ENCODE measurements at places on chromosomes 4 and X.
A peak's percentile ranks its signal among the peaks of the same experiment; 100 is the strongest.

DNA sequence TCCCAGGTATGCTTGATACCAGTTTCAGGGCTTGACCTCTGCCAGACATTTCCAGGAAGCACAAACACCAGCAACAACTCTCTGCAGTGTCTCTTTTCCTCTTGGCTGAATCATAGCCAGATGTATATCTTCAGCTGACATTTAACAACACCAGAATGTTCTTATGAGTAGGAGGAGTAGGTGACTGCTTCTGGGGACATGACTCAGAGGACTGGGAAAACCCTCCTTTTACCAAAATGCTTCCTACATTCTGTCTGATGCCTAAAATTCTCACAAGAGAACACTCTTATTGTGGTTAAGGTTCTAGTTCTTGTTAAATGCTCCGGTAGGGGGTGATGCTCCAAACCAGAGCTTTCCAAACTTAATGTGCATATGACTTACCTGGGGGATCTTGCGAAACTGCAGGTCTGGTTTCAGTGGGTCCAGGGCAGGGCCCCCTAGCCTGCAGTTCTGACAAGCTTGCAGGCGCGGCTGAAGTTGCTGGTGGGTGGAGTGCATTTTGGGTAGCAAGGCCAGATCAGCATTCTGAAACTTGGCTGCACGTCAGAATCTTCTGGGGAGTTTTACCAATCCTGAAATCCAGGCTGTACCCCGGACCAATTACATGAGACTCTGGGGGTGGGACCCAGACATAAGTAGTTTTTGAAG is 329.3 kb upstream of the RPS6KA3 start:
- no peak for DNase-seq

DNA sequence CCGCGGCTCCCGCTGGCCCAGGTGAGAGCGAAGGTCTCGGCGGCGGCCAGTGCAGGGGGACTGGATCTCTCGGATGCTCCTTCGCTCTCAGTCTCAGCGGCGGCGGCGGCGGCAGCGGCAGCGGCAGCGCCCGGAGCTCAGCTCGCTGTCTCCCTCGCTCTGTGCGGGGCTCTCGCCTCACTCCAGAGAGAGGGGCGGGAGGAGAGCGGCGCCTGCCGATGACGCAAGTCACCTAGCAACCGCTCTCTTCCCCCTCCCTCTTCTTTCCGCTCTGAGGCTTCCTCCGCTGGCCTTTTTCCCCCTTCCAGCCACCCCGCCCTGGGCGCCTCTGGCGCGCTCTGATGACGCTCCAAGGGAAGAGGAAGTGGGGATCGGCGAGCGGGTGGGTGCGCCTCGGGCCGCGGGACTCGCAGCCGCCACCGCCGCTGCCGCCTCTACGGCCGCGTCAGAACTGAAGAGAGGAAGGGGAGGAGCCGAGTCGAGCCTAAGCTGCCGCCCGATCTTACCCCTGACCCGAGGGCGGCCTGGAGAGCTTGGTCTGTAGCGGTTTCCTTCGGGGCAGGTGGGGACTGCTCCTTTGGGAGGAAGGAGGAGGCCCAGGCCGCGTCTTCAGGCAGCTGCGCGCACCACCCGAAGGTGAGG is at the start of gene FBXW7:
FBXW7 (minus strand) TSS at position 190 of the 642 bp plus-strand sequence. CDS start 124,289 bp downstream, outside the sequence.
- DNase-seq: peak; percentile 98

GRCh38 chr4:172392741-172393140 is 579.5 kb downstream of the GALNTL6 start:
- DNase-seq: no peak

GRCh38 chrX:40167233-40167849 is 69.6 kb upstream of the BCOR start:
- no peak for DNase-seq

DNA sequence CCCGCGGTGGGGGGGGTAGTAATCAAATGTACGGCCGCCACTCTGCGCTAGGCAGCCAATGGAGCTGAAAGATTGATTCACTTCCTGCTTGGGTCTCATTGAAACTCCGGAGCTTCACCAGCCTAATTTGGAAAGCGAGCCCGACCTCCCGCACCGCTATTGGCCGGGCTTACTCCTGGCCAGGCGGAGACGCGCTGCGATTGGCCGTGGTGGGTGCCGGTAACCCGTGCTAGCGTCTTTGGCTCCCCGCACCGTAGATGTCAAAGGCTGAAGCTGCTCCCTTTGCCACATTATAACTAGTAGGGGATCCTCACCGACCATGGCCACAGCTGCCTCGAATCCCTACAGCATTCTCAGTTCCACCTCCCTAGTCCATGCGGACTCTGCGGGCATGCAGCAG is at the start of gene POU3F4:
POU3F4 (plus strand) TSS at position 285 of the 400 bp plus-strand sequence; CDS start at position 320, 35 bp downstream.
- DNase-seq: no peak

DNA sequence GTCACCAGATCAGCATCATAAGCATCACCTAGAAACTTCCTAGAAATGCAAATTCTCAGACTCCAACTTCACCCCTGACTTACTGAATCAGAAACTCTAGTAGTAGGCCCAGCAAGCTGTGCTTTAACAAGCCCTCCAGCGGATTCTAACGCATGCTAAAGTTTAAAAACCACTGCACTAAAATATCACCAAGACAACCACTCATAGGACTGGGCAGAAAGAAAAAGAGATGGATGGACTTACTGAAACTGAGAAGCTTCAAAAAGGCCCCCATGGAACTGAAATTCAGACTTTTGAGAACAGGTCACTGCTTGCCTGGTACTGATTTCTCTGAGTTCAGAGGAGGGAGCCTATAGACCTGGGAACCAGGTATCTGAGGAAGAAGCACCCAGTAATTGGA is 40.1 kb downstream of the FAM241A start:
- no peak for DNase-seq

Measured in HFFc6 (cell line).